ENCODE measurements at places on chromosomes 11 and 22.

GRCh38 chr22:19271856-19272535, 19.5 kb downstream of the CLTCL1 start:
- no peak for DNase-seq

DNA sequence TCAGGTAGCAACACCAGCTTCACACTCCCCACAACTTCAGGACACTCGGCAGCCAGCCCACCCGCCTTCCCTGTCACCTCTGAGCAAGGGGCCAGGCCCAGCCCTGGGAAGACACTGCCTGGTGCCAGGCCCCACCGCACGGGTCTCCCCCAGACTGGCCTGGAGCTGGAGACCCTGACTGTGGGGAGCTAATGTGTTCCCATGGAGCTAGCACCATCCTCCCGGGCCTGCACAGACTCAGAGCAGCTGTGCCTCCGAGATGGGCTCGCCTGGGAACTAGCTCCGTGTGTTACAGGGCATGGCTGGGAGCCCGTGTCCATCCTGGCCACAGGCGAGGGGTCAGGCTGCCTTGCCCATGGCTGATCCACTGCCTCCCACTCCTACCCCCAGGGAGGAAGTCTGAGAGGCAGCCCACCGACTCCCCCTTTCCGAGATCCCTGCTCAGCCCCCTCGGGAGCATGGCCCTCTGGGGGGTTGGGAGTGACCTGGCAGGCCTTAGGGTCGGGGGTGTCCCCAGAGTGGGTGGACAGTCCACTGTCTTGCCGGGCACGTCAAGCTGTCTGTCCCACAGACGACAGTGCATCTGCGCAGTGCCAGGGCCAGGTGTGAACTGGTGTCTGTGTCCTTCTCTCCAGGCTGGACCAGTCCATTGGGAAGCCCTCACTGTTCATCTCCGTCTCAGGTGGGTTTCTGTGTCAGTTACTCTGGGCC, 76.7 kb upstream of the KCNQ1OT1 start:
- DNase-seq, result no peak

GRCh38 chr11:23897453-23898286, 599.2 kb upstream of the LUZP2 start:
- no peak for DNase-seq

- DNase-seq, result no peak
These were observed 12.6 kb upstream of the OMP start for GRCh38 chr11:77090046-77090372.

DNA sequence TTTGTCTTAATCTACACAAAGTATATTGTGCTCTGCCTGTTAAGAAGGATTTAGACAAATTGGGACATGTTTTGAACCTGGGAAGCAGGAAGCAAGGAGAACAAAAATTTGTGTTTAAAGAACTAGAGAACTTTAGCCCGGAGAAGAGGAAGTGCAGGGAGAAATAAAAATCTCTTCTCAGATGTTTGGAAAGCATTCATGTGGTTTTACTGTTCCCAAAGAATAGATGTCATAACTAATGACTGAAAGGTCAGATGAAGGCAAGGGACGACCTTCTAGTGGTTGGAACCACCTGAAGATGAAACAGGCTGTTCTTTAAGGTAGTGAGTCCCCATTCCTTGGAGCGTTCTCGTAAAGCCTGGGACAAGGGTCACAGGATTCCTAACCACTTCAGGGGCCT, 38.3 kb downstream of the IRAG1 start:
- DNase-seq, result no peak
